ENCODE measurements at places on chromosomes 16 and 17.

DNA sequence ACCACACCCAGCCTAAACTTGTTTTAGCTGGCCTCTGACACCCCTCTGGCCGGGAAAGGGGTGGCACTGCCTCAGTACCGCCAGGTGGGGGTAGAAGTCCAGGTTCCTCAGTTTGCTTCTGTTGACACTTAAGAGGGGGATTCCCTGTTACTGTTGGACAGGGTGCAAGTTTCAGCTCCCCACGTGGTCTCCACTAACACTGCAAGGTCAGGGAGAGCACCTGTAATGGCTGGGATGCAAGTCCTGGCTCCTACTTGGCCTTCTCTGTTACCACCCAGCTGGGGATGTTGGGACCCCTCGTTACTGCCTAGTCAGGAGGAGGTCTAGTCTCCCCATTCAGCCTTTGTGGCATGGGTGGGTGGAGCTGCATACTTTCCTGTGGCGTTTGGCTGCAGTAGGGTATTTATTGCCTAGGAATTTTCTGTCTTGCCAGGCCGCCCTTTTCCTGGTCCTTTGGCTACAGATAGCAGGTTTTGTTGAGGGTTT lies 10.6 kb upstream of the MFAP4 start:
- DNase-seq, result no peak

DNA sequence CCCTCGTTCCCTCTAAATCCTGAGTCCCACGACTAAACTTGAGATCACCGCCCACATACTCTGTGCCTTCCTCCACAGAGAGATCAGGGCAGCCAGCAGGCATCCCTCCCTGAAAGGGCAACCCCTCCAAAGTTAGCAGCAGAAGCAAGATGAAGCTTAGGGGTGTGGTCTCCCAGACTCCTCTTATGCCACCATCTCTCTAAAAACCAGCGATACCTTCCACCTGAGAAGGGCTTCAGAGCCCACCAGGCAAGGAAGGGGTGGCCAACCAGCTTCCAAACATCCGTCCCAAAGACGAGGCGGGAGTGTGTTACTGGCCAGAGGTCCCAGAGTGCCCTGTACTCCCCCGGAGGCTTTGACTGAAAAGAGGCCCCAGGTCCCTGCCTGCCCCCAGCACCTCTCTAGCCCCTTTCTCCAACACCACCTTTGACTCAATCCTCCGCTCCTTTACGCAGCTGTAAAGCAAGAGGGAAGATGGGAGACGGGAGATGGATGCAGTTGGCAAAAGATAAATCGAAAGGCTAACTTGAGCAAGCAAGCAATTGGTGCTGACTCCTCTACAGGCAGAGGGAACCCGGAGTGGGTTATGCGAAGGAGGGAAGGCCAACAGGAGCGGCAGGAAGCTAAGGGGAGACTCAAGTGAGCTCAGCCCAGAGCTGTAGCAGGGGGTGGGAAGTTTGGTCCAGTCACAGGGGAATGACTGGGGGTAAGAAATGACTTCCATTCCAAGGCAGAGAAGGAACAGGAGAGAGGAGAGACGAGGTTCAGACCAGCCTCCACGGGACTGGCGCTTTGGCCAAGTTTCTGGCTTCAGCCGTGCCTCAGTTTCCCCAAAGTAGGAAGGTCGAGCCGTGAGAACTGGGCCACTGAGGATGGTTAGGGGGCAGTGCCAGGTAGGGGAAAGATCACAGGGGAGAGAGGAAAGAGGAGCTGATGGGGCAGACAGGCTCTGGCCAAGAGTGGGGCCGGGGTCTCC lies 1.0 kb downstream of the ST3GAL2 start:
- DNase-seq, result no peak

GRCh38 chr16:53775821-53776431 lies 72.0 kb downstream of the FTO start:
- no peak for DNase-seq

- DNase-seq, result no peak
Measured at GRCh38 chr17:58020401-58020800, 13.4 kb upstream of the SRSF1 start.

- no peak for DNase-seq
Measured at GRCh38 chr17:40063901-40064531, 1.3 kb downstream of the THRA start.

DNA sequence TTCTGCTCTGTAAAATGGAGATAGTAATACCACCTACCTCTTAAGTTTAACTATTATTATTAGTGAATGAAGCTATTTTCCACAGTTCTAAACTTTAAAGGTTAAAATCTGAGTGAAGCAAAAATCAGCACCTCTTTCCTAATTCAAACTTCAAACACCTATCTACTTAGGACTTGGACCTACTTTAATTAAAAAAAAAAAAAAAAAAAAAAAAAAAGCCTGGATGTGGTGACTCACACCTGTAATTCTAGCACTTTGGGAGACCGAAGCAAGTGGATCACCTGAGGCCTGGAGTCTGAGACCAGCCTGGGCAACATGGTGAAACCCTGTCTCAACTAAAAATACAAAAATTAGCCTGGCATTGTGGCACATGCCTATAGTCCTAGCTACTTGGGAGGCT lies 5.0 kb upstream of the KANSL1 start:
- no peak for DNase-seq

- no peak for DNase-seq
Measured at GRCh38 chr17:69492410-69493071, 78.0 kb downstream of the MAP2K6 start.

DNA sequence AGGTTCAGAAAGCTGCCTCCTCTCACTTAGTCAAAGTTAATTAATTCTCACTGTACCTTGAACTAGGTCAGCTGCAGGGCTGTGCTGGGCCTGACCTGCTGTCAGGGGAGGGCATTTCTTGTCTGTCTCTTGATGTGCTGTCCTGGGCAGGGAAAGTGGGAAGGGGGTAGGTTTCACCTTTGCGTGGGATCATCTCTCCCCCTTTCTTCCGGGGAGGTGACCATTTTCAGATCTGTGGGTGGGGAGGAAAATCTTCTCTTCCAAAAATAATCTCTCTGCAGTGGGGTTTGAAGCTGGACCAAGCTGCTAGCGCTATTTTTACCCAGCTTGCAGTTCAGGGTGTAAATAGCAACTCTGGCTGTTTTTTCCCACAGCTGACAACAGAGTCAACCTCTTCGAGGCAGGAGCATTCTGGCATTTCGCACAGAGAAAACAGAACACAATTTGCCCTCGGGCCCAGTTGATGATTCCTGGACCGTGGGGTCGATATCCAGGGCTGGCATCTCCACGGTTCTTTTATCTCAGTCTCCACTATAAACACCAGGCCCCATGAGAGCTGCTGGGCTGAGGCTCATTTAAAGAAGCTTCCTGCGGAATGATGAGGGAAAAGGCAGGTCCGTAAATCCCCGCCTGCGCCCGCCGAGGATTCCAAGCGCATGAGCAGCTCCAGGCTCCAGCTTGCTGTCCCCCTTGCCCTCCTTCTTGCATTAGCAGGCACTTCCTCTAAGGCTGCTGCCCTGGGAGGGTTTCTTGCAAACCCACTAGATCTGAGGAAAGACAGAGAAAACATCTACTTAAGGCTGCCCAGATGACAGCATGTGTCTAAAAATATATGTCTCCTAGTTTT lies 93.9 kb downstream of the YPEL2 start:
- DNase-seq, result no peak

DNA sequence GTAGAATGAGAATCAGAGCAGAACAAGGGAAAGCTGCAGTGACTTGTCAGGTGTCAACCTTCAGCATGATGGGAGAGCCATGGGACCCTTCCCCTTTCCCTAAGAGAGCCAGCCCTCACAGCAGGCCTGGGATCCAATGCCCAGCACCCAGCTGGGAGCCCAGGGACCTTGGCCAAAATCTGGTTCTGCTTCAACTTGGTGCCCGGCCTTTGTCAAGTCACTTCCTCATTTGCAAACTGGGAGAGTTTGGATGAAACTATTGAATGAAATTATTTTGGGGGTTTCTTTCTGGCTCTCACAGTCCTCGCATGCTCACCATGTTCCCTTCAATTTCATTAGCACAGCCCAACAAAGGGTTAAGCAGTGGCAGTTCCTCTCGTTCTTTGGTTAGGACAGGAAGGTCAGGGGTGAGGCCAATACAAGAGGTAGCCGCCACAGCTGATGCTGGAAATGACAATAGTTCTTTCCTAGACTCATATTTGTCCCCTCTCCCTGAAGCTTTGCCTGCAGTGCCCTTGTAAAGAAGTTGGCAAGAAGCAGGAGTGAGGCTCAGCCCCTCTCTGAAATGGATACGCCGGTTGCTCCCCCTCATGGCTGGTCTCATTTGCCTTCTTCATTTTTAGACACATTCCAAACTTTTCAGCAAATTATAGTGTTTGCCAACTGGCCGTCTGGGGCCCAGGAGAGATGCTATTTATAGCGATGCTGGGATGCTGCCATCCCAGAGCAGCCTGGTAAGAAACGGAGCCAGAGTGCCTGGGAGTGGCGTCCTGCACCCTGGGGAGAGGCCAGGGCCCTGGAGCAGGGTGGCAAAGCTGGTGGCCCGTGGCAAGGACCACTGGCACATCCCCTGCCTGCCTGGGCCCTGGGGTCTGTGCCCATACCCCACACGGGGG lies 34.5 kb upstream of the MEOX1 start:
- DNase-seq, result no peak

DNA sequence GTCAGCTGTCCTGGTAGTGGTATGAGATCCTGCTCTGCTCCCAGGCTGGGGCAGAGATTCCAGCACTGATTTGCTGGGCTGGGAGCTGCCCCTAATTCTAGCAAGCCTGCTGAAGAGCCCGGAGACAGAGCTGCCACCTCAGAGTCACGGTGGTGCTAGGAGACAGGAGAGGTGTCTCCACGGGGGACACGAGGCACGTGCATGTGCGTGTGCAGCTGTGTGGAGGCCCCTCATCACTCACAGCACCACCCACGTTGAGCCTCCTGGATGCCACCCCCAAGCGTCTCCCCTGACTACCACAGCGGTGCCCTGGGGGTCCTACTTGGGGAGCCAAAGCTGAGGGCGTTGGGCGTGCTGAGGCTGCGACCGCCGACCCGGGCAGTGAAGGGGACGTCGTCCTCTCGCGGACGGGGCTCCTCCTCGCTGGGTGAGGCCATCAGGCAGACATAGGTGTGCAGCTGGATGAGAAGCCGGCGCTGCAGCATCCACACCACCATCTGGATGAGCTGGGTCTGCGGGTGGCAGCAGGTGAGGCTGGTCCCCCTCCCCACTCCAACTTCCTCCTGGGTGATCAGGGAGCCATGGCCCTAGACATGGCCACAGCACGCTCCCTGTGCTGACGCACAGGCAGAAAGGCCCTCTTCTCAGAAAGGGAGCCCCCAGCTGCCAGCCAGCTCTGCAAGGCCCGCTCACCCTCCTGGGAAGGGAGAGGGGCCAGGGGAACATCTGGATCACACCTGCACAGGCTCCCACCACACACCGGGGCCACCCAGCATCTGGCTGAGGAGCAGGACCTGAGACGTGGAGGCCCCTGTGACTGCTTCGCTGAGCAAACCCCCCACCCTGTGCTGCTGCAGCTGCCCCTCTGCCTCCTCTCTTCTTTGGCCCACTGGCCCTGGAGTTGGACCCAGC lies 11.6 kb downstream of the MPG start:
- no peak for DNase-seq

- no peak for DNase-seq
Measured at GRCh38 chr16:50996166-50996829, 154.8 kb downstream of the SALL1 start.

GRCh38 chr17:31281061-31281460 lies 16.0 kb downstream of the OMG start:
- no peak for DNase-seq

DNA sequence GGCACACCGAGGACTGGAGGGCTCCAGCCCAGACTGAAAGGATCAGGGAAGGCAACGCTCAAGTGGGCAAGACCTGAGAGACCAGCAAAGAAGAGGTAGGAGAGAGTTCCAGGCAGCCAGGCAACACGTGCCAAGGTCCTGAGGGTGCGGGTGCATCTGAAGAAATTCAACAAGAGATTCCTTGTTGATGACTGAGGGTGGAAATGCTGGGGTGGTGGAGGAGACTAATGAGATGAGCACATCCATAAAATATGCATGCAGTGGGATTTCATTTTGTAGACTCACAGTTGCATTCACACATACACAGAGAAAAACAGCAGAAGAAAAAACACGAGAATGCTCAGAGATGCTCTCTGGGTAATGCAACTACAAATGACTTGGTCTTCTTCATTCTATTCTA lies 154.8 kb upstream of the FOXF1 start:
- DNase-seq, result no peak

DNA sequence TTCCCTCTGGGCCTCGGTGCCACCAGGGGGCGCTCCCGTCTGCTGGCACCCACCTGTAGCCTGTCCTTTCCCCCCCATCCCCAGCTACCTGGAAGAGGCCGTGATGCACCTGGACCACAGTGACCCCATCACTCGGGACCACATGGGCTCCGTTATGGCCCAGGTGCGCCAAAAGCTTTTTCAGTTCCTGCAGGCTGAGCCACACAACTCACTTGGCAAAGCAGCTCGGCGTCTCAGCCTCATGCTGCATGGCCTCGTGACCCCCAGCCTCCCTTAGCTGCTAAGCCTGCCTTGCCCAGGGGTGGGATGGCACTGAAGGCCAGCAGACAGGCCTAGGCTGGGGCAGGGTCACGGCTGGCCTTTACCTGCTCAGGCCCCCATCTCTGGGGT lies 818 bp upstream of the NRN1L start:
- DNase-seq, result peak; percentile 4

- no peak for DNase-seq
Measured at GRCh38 chr17:1077986-1078711, 81.2 kb downstream of the TIMM22 start.

- no peak for DNase-seq
Measured at GRCh38 chr16:53502331-53503269, at the start of gene AKTIP. Gene AKTIP, minus strand, starts transcription at chr16:53503209. Its CDS starts 2,950 bp downstream, at chr16:53500259.

DNA sequence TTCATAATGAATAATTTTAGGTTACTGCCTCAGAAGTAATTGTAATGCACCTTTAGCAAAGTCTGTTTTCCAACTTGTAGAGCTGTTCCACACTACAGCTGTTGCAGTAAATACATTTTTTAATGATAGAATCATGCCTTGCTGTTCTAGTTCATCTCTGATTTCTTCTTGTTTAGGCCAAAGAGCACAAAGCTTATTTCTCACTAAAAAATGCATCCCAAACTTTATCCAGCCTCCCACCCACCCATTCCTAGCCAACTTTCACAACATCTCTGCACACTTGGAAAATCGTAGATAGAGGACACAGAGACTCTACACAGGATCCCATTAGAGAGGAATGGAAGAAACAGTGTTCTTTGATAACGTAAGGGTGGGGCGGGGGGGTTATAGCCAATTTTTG lies 252.2 kb upstream of the DYNLRB2 start:
- no peak for DNase-seq

GRCh38 chr17:75365009-75365930 lies 40.2 kb downstream of the GRB2 start:
- no peak for DNase-seq

- DNase-seq, result no peak
Measured at GRCh38 chr16:67945392-67945933, 1.5 kb upstream of the LCAT start.

GRCh38 chr16:68902003-68902968 lies 59.0 kb downstream of the TANGO6 start:
- DNase-seq, result no peak

GRCh38 chr17:7293816-7294613 lies 424 bp downstream of the YBX2 start:
- DNase-seq, result no peak

GRCh38 chr16:5006348-5007193 lies 27.2 kb downstream of the NAGPA start:
- DNase-seq, result no peak

Measured in KG1 (cell line).